ENCODE measurements at places on chromosomes 3 and 15.

GRCh38 chr15:78537266-78537905 is 2.9 kb upstream of the PSMA4 start:
- no peak for DNase-seq

DNA sequence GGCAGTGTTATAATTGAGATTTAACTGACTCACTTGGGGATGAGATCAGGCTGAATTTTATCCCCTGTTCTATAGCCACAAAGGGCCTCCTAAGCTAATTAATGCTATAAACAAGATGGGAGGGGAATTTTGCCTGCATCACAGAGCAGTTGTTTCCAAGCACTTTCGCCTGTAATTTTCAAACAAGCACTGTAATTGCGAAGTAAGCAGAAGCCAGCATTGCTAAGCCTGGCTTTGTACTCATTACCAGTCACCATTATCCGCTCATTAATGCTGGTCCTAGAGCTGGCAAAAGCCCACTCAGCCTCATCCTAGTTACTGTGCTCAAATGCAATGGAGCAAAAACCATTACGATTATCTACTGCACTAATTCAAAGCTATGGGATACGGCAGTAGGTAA is 356.6 kb upstream of the UBE2E2 start:
- DNase-seq, result no peak

- no peak for DNase-seq
These were observed 11.1 kb downstream of the LRCH3 start for GRCh38 chr3:197801891-197802778.

DNA sequence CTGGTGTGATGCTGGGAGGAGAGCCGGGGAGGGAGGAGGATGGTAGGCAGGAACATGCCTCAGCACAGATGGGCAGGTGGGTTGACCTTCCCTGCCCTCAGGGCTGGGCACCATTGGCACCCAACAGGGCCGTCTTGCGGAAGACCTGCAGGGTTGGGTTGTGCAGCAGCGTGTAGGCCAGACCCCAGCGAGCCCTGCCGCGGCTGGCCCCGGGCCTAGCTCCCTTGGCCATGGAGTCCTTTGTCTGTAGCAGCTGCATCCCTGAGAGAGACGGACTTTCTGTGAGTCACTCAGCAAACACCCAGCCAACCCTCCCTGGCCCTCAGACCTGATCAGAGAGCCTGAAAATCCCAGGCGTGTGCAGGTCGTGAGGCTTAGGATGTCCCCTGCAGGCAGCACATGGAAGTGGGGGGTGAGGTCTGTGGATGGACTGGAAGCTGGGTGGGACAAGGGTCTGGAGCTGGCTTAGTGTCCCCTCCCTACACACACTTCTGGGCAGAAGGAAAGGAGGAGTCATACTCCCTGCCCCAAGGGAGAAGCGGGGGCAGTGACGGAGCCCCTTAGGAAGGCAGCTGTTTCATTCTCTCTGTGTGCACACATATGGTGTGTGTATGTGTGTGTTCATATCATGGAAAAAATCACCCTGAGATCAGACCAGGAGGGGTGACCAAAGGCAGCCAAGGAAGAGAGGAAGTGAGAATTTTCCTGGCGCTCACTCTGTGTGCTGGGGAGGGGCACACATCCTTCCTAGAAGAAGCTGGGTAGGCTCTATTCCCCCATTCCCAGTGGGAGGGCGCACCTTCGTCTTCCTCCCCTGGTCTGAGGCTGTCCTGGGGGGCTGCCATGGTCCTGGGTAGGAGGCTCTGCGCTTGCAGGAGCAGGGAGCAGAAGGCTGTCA is 6.7 kb downstream of the ISLR start:
- no peak for DNase-seq

DNA sequence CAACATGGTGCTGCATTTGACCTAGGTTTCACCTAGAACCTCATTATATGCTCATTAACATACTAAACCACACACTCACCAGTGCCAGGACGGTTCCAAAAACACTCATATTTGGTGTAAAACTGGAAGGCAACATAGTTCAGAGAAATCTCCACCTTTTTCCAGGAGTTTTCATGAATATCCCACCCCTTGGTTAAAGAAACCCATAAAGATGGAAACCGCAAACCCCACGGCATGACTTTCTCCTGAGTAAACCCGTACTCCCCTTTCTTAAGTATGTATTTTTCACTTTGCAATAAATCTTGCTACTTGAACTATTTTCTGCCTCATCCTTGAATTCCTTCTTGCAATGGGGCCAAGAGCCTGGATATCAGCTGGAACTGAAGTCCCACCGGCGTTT is 379.3 kb downstream of the MAGI1 start:
- no peak for DNase-seq

DNA sequence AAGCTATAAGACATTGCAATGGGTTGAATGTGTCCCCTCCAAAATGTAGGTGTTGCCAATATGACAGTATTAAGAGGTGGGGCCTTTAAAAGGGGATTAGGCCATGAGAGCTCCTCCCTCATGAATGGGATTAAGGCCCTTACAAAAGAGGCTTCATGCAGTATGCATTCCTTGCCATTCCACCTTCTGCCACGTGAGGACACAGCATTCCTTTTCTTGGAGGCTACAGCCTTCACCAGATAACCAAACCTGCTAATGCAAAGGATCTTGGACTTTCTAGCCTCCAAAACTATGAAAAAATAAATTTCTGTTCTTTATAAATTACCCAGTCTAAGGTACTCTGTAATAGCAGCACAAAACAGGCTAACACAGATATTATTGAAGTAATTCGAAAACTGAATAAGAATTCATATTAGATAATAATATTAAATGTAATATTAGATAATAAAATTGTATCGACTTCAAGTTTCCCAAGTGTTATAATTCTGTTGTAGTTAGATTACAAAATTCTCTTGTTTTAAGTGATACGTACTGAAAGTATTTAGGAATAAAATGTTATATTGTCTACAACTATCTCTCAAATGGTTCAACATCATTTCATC is 29.4 kb upstream of the ATP8B4 start:
- DNase-seq, result no peak

DNA sequence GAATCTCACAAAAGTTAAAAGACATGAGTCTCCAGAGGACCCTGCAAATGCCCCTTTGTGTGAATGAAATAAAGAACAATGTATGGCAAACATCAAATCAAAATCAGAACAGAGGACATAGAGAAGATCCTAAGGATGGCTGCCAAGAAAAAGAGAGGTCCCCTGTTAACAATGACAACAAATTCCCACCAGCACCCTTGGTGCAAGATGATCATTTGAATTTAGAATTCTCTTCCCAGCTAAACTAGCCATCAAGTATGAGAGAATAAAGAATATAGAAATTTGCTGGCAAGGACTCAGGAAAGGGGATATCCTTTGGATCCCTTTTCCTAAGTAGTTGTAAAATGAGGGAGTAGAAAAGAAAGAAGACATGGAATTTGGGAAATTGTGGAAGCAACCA is 8.2 kb downstream of the GP5 start:
- no peak for DNase-seq

DNA sequence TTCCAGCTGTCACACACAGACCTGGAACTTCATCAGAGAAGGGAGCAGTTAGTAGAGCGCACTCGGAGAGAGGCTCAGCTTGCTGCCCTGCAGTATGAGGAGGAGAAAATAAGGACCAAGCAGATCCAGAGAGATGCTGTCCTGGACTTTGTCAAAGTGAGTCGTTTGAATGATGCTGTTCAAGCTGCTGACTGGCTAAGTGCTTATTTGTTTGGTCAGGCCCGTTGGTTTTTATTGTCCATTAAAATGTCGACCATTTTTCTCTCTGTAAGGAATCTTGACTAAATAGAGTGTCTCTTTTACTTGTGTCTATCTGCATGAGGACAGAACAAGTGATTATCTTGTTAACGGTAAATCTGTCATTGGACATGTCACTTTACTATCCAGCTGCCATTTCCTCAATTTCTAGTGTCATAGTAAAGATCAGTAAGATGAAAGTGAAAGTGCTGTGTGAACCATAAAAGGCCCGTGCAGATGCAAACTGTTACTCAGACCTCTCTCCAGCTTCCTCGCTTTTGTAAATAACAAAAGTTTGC is 56.9 kb downstream of the LRCH3 start:
- no peak for DNase-seq

DNA sequence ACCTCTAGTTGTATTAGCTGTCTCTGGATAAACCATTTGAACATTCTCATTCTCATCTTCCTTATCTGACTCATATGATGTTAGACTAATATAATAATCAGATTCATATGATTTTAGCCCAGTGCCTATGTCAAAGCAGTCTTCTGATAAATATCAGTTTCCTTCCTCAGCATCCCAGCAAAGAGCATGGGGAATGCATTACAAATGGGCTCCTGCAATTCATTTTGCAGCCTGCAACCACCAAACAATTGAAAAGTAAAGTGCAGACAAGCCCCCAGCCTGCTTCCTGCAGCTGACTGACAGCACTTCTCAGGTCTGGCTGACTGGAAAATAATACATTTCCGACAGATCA is 78.2 kb upstream of the STAC start:
- no peak for DNase-seq

- no peak for DNase-seq
These were observed 18.8 kb upstream of the MOBP start for GRCh38 chr3:39448506-39449233.

- DNase-seq, result no peak
These were observed 180.4 kb downstream of the STAC start for GRCh38 chr3:36560685-36561084.
